A673 (cell line): ENCODE measurements at places on chromosomes 2 and 18.

GRCh38 chr2:36566887-36567286, 31.1 kb downstream of the FEZ2 start:
- DNase-seq, result no peak
- no peak overlapping the region for H3K4me3 ChIP-seq
- peak overlapping the region; percentile 54 for H3K27ac ChIP-seq
- H3K27me3 ChIP-seq, result no peaks in the 10 kb centered on the region
- no peaks in the 10 kb centered on the region for H3K36me3 ChIP-seq

DNA sequence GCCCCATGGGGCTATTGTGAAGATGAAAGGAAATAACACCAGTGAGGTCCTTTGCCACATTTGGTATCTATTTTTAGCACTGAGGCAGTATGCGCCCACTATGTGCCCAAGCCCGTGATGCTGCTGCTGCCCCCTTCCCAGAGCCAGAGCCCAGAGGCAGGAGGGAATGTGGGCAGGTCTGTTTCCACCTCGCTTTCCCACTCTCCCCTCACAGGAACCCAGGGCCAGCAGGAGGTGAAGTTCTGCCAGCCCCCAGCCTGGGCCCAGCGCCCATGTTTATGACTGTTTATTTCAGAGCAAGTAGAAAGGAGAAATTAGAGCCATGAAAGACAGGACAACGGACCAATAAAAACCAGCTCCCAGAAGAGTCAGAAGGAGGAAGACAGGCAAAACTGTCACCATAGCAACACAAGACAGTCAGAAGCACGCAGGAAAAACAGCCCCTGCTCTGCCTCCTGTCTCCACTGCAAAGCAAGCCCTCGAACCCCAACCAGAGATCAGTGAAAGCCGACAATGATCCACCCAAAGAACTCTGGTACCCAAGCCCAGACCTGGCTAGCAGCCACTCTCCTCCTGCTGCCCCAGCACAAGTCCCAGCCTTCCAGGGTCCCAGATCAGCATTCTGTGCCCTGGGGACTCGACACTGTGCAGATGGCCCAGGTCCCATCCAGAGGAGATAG, 1.4 kb downstream of the CYRIA start:
- no peaks in the 10 kb centered on the region for H3K27me3 ChIP-seq
- peak overlapping the region; percentile 89 for H3K4me3 ChIP-seq
- peaks cover 4% of the 10 kb centered on the region for H3K36me3 ChIP-seq

DNA sequence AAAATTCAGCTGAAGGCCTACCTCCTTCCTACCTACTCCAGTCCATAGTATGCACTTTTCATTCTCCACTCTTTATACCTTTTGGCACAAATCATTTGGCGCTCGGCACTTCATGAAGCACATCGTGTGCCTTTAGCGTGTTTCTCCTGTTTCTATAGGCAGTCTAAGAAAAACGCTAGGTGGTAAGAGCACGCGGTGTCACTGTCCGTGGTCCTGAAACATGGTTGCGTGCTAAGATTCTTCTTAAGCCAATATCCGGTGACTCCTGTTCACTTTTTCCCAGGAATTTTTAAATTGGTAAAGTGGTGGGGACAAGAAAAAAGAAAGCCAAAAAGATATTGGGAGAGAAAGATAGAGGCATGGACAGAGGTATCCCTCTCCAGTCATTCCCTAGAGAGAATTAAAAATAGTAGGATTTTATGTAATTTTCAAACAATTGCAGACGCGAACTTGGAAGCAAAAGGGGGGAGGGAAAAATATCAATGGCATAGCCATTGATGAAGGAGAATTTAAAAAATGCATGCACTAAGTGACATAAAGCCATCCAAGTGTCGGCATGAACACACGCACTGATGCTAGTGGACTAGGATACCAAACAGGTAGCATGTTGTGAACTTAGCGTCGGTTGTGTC, 1.4 kb upstream of the CTNNA2 start:
- H3K36me3 ChIP-seq, result no peaks in the 10 kb centered on the region
- DNase-seq, result peak; percentile 68
- H3K27me3 ChIP-seq, result peaks cover 9% of the 10 kb centered on the region
- no peak overlapping the region for H3K27ac ChIP-seq
- no peak overlapping the region for H3K4me3 ChIP-seq

DNA sequence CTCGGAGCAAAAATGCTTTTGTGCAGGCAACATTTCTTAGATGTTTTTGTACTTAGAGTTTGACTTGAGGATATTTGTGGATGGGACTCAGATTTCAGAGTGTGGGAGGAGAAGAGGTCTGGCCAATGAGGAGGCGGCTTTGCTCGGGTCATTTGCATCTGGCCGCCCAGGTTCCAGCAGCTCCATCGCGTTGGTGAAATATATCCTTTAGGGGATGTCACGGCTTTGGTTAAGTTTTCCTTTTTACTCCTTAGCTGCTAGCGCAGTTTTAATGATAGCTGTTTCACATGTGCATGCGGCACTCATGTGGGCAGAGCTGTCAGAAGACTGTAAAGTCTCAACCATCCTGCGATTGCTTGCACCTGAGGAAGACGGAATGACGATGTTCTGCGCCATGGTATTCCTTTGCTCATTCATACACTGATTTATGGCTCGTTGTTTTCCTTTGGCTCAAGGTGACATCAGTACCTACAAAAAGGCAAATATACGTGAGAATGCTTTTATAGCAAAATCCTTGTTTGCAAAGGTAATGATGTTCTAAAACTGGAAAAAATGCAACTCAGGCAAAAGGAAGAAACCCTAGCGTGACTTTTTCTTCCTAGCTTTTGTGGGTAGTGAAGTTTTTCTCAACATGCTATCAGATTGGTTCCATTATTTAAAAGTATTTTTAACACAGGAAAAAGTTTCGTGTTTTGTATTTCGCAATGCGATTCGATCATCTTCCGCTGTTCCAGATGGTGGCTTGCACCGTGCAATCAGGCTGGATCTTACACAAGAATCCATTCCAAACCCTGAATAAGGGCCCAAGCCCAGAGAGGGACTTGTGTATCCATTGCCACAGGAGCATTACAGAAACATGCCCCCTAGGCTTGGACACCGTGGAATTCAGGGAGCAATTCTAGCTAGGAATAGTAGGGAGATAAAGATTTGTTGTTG, 70.5 kb upstream of the ZNF516 start:
- peak overlapping the region; percentile 72 for H3K27ac ChIP-seq
- H3K27me3 ChIP-seq, result no peaks in the 10 kb centered on the region
- H3K4me3 ChIP-seq, result peak overlapping the region; percentile 32
